Activated gamma-delta T cell treated with Interleukin-2 at 50 U/mL for 16 hours (primary cell): ENCODE measurements at places on chromosomes 1 and 21.

DNA sequence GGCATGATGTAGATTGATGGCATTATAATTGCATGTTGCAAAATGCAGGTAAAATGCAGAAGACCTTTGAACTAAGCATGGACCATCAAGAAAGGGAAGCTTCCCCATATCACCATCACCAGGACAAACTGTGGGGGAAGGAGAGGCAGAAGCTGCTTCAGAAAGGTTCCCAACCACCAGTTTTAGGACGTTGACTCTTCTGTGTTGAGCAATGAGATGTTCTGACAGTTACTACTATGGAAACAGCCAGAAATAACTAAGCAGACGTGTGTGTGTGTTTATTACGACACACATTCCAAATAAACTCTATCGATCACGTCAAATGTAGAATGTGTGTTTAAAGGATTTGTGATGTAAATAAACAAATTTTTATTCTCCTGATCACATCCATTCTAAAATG is 110.2 kb upstream of the PLD5 start:
- DNase-seq, result no peak

GRCh38 chr1:109361649-109362048 is 36.1 kb downstream of the SORT1 start:
- no peak for DNase-seq

- peak; percentile 26 for DNase-seq
These were observed 3.3 kb upstream of the FCRL6 start for GRCh38 chr1:159798893-159799292.

GRCh38 chr1:29164588-29164987 is 17.1 kb downstream of the SRSF4 start:
- DNase-seq, result no peak

- no peak for DNase-seq
These were observed 25.0 kb downstream of the CDKN2C start for GRCh38 chr1:50994997-50995396.

GRCh38 chr1:51343624-51344023 is 13.3 kb upstream of the TTC39A start:
- no peak for DNase-seq

DNA sequence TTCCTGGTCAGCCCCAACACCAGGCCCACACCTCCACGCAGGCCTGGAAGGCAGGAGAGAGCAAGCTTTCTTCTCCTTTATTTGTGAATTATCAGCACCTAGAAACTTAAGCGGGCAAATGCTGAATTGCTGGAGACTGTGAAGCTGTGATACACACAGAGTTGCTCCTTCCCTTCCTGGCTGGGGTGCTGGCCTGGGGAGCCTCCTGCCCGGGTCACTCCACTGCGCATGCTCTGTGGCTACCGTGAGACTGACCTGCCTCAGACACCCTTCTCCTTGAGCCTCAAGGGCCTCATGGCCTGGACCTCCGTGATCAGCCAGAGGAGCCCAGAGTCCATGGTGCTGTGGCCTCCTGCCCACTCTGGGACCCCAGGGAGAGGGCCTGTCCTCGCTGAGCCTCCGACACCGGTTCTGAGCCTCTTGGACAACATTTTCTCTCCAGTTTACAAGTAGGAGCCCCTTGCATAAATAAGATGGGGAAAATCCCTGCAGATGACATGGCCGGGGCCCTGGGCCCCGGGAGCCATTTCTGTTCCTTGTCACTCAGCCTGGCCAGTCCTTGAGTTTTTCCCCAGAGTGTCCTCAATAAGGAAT is 18.0 kb downstream of the AGPAT3 start:
- DNase-seq, result no peak

DNA sequence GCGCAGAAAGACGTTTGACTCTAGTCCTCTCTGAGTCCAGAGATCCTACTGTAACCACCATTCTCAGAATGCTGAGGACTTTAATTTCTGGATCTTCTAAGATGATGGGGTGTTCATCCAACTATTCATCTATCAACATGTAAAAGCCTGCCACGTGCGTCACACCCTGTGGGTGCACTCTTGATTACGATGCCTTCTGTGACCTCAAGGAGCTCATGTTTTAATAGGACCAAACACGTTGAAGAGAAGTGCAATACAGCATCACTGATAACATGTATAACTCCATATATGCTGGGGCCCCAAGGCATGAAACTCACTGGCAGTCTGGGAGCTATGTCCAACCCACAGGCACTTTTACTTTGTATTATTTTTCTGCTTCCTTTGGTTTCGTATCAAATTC is 19.0 kb downstream of the KIAA0040 start:
- no peak for DNase-seq

- DNase-seq, result no peak
These were observed 1.8 kb upstream of the CYB5R1 start for GRCh38 chr1:202968895-202969295.

- DNase-seq, result no peak
These were observed 1679.0 kb upstream of the B3GALT2 start for GRCh38 chr1:194865383-194865782.
